BE2C (cell line): ENCODE measurements at places on chromosomes 5 and 9.

GRCh38 chr9:132892400-132892799 lies 13.7 kb downstream of the SPACA9 start:
- DNase-seq, result no peak

DNA sequence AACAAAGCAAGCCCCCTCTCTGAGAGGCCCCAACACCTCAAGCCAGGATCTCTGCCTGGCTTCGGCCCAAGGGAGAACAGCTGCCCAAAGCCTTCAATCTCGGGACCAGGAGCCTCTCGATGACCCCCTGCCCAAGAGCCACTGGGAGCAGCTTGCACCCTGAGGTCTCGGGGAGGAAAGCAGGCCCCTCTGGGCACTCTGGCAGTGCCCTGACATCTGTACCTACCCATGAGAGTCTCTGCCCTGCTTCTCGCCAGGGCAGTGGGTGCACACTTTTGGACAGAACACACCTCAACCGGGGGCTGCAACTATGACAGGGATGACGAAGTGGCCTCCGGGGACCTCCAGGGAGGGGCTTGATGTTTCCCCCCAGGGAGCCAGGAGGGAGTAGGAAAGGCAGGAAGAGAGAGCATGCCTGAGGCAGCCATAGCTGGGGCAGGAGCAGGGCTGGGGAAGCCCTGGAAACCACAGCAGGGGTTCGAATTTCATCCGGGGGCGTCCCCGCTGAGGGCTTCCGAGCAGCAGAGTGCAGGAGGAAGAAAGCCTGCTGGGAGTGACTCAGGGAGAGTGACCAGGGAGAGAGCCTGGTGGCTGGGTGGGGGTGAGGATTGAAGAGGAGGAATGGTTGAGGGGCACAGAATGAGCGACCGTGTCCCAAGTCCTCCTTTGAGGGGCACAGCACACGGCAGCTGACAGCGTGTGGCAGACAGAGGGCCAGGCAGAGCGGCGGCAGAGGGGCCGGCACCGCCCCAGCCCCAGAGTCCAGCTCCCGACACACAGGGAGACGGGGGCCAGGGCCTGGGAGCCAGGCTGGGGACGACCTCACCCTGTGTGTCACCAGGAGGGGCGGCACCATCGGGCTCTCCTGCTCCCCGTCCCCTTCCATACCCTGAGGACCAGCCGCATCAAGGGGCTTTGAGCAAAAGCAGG lies 1.8 kb downstream of the LPCAT1 start:
- DNase-seq, result peak; percentile 40

DNA sequence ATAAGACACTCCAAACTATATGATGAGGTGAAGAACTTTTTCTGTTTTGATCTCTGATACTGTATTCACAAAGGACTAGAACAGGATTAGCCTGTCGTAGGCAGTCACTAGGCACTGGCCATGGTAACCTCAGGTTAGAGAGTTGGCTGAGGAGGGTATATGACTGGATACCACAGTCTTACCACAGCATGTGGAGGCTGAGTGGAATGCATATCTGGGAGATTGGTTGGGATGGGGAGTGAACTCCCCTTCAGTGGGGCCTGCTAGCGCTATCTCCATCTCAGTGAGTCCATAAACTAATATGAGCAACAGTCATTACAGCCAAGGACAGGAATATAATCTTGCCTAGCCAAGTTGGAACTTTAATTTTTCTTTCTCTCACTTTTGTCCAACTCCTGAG lies 339.1 kb downstream of the SPATA31D1 start:
- no peak for DNase-seq

DNA sequence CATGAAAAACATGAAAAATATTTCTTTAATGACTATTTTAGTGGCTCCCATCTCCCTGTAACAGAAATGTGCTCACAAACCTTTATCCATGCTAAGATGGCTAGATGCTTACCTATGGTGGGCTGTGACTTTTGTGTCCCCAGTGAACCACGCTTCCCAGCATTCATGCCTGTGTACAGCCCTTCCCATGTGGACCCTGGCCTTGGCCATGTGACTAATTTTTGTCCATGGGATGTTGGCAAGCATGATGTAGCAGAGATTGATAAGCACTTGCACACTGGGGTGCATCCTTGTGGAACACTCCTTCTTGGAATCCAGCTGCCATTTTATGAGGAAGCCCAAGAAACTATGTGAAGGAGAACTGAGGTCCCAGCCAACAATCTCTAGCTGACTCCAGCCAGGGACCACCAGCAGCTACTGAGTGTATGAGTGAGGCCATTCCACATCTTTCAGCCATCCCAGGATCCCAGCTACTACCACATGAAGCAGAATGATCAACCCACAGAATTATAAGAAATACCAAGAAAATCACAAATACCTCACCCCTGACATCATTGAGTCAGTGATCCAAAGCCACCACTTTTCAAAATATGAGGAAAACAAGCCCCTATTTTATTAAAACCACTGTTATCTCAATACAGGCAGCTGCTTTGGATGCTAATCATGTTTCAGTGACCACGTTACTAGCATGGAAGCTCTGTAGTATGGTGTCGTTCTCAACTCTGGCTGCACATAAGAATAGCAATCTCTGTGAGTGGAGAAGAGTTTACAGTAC lies 16.1 kb upstream of the RAI14 start:
- DNase-seq, result no peak

GRCh38 chr5:75463726-75464125 lies 47.7 kb downstream of the CERT1 start:
- DNase-seq, result no peak

- DNase-seq, result no peak
Measured at GRCh38 chr5:43572357-43572756, 15.5 kb upstream of the PAIP1 start.

DNA sequence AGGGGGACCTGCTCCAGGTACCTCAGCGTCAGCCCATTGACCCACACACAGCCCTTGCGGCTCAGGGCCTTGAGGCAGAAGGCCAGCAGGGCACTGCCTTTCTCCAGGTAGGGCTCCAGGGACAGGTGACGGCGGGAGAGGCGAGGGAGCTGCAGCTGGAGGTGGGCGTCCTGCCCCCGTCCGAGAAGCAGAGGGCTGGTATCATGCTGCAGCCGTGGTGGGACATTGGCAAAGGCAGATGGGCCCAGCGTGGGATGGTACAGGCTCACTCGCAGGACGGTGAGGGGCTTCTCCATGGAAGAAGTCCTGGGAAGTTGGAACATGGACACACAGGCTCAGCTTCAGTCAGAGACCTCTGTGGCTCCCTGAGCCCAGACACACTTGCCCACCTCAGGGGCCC lies 2.5 kb upstream of the DCANP1 start:
- peak; percentile 1 for DNase-seq

DNA sequence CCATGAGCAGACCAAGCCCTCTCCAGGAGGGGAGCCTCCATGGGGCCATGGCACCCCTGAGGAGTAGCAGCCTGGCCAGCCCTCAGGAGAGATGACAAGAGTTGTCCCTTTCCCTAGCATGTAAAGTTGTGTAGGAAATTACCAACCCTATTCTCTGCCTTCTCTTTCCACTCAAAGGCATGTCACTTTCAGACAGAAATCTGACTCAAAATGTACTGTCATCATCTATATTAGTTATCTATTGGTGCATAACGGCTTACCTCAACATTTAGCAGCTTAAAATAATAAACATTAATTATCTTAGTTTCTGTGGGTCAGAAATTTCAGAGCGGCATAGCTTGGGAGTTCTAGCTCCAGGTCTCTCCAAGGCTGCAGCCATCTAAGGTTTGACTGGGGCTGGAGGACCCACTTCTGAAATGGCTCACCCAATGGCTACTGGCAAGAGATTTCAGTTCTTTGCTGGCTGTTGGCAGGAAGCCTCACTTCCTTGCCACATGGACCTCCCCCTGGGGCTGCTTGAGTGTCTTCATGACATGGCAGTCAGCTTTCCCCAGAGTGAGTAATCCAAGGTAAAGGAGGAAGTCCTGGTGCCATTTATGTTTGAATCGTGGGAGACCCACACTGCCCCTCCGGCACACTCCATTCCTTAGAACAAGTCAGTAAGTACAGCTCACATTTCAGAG lies 632.3 kb downstream of the CCDC171 start:
- no peak for DNase-seq

DNA sequence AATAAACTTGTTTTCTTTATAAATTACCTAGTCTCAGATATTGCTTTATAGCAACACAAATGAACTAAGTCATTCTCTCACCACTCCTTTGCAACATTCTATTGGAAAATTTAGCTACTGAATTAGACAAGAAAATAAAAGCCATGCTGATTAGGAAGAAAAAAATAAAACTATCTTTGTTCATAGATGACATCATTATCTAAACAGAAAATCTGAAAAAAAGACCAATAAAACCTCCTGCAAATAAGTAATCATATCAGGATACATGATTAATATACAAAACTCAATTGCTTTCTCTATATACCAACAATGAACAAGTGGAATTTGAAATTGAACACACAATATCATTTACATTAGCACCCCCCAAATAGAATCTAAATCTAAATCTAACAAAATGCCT lies 455.3 kb upstream of the KIF2A start:
- no peak for DNase-seq

GRCh38 chr5:140084541-140084940 lies 29.4 kb upstream of the PURA start:
- DNase-seq, result no peak

DNA sequence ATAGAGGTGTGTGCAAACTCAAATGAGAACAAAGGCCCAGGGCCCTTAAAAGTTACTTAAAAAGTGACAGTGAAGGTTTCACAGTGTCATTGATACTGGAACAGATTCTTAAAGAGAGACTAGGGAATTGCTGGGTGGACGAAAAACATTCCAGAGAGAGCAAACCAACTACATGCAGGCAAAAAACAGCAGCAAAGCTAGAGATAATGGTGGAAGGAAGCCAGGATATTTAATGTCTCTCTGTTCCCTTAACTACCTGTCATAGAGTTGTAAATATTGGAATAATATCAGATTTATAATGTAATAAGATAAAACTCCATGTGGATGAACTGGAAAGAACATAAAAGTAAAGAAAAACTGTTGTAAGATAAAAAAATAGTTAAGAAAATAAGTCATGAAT lies 508.6 kb downstream of the TAF11L14 start:
- DNase-seq, result no peak

- DNase-seq, result no peak
Measured at GRCh38 chr9:70945301-70945700, 176.1 kb downstream of the TRPM3 start.
